Stimulated activated effector memory CD8-positive, alpha-beta T cell treated with anti-CD3 and anti-CD28 coated beads, Interleukin-12 subunit alpha, Interleukin-12 subunit beta, amount 100 ng/mL, for 72 hours (primary cell): ENCODE measurements at places on chromosomes 16 and 17.

DNA sequence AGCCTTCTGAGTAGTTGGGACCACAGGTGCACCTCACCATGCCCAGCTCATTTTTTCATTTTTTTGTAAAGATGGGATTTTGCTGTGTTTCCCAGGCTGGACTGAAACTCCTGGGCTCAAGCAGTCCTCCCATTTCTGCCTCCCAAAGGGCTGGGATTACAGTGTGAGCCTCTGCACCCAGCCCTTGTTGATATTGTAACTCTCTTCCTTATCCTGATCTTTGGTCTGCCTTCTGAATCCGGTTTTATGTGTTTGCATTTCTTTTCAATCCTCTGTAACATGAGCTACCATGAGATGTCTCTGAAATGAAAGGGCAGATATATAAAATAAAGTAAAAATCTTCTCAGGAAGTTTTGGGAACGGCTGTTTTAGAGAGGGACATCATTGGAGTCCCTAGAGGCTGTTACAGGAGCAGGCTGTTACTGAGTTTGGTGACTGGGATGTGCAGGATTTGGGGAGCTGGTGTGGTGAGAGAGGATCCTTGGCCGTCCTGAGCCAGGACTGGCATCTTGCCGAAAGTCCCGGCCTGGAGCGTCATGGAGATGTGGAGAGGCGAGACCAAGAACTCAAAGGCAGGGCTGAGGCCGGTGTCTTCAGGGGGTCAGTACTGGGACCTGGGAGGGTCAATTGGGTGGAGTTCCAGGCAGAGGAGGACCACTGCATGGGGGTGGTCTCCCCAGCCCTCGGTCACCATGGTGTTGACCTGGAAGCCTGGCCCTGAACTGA lies 39.4 kb downstream of the ATP2C2 start:
- no peak for DNase-seq

- peak; percentile 67 for DNase-seq
These were observed 58.6 kb downstream of the EMP2 start for GRCh38 chr16:10521681-10522274.

DNA sequence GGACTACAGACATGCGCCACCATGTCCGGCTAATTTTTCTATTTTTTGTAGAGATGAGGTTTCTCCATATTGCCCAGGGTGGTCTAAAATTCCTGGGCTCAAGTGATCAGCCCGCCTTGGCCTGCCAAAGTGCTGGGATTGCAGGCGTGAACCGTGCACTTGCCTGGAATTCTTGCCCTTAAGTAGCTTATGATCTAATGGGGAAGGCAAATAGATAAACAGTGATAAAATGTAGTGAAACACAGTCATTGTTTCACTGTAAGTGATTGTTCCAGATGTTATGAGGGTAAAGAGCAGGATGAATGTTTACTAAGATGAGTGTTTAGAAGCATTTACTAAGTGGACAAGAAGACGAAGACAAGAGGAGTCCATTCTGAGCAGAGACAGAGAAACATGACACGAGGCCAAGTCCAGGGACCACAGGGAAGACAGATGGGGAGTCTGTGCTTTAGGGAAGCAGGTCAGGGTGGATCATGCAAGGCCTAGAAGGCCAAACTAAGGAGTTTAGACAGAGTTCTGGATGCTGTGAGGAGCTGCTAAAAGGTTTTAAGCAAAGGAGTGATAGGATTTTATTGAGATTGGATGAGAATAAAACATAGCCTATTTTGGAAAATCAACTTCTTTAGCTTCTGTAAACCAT lies 36.9 kb downstream of the YPEL2 start:
- DNase-seq: no peak

DNA sequence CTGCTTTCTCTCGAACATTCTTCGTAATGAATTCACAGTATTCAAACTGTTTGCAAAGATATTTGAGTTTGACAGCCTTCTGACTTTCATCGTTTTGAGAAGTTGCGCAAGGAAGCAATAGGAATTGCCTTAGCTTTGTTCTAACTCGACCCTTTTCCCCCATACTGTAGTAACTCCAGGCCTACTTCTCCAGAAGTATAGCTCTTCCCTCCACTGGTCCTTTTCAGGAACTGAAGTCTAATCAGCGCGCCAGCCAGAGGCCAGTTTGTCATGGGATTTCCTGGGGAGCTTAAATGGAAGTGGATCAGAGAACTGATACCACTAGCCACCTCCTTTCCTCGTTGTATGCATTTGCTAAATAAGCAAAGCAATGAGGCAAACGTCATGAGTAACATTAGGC lies 27.9 kb downstream of the CDR2 start:
- DNase-seq: no peak

DNA sequence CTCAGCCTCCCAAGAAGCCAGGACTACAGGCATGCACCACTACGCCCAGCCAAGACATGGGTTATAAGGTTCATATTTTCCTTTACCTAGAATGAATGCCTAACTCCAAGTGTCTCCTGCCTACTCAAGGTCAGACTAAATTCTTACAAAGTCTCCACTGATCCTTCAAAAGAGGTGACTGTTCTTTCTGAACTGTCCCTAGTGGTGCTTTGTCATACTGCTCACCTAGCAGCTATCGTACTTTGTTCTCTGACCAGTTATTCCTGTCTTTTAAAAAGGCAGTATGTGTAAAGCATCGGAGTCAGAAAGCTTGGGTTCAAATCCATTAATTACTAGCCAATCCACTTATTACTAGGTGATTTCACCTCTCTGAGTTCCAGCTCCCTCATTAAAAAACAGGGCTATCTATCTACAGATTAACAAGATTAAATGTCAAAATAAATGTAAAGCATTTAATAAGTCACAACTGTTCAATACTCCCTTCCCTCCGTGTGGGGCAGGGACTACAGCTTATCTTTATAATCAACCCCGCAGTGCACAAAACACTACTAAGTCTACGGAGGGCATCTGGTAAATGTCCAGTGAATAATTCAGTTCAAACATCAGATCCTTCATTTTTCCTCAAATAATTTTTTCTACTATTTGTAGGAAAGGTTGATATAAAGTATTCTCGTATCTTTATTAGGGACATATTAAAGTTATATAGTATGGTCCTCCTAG lies 20.0 kb upstream of the ITGA2B start:
- no peak for DNase-seq
